ENCODE measurements at places on chromosomes 3 and 15. TPM values are rescaled to one million over a fixed set of nuclear protein-coding genes. Genes with fewer than 3 reads are reported as not detected.

The FOXL2NB gene
- not detected for total RNA-seq

The ITPKA gene
- 0.16 TPM for total RNA-seq

The MRPL47 gene
- total RNA-seq = 23.6 TPM

The ANKRD63 gene
- total RNA-seq = not detected

The CSPG4 gene
- total RNA-seq = 1.9 TPM

The AADACL2 gene
- total RNA-seq = not detected

The DLL4 gene
- total RNA-seq = 1.1 TPM

The TF gene
- total RNA-seq = 63.3 TPM

The SPESP1 gene
- 0.52 TPM for total RNA-seq

The THPO gene
- total RNA-seq = not detected

The MOBP gene
- not detected for total RNA-seq

The ST6GAL1 gene
- total RNA-seq = 13.2 TPM

The NR1D2 gene
- total RNA-seq = 14.1 TPM

The SMAD6 gene
- 1.2 TPM for total RNA-seq

The GUCA1C gene
- total RNA-seq = not detected

The RBP2 gene
- not detected for total RNA-seq

The IL20RB gene
- 94.7 TPM for total RNA-seq

The DGKG gene
- 0.40 TPM for total RNA-seq

The IQCF5 gene
- total RNA-seq = not detected

The GCSAM gene
- 1.1 TPM for total RNA-seq

The ZNF660 gene
- total RNA-seq = 0.16 TPM

The TRPM1 gene
- total RNA-seq = not detected

Measured in esophagus mucosa (tissue), 1 donor.